ENCODE measurements at places on chromosomes 5 and 9.

GRCh38 chr9:6925836-6926235 lies 168.1 kb downstream of the KDM4C start:
- peak; percentile 83 for DNase-seq

GRCh38 chr9:70043689-70044489 lies at the start of gene MAMDC2:
TSS of gene MAMDC2 (plus strand) at chr9:70043848. CDS start at chr9:70044198, 350 bp downstream.
- DNase-seq = no peak

DNA sequence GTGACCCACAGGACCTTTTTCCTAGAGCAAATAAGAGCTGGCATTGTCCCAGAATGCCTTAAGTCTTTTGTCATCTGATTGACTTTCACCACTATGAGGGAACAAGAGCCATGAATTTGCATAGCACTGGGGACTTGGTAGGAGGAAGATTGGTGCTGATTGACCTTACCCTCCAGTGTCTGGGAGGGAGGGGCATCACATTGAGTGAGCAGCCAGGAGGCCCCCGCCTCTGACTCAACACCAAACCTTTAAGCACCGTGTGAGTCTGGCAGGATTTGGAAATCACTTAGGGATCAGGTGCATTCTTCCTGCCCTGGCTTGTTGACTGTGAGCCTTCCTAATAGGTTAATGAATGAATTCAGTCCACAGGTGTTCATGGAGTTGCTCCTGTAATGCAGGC lies 40.7 kb downstream of the WNK2 start:
- DNase-seq = no peak

DNA sequence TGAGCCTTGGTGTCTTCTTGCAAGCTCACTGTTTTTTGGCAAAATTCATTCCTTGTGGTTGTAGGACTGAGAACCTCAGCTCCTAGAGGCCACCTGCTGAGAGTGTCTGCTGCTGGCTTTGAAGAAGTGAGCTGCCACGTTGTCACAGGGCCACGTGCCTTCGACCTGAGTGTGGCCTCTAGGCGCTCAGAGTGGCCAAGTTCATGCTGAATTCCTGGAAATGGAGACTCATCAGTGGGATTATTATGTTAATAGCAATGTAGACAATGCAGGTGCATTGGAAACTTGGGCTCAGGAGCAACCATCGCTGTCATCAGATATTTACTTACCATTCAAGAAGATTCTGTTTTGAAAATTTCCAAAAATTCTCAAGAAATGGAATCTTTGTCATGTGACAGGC lies 52.5 kb downstream of the GALNT12 start:
- no peak for DNase-seq

DNA sequence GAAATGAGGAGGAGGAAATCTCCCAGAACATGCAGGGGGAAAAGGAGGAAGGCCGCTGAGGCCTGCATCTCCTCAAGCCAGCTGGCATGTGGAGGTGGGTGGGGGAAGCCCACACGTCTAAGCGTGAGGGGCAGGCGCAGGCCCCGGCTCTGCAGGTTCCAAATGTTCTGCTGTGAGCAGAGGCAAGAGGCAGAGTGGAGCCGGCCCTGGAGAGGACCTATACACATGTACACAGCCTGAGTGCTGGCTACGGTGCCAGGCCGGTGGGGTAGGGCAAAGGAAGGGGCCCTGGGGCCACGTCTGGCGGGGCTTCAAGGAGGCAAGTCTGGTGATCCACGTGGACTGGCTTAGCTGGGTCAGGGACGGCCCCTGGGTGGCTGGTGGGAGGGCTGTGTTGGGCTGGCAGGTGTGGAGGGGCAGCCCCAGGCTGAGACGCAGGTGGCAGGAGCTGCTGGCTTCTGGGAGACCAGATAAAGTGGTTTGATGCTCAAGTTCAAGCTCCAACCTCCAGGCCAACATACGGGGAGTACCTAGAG lies 26.4 kb downstream of the LPCAT1 start:
- DNase-seq = no peak

GRCh38 chr5:73901455-73901854 lies 275.5 kb downstream of the ARHGEF28 start:
- DNase-seq = peak; percentile 35

DNA sequence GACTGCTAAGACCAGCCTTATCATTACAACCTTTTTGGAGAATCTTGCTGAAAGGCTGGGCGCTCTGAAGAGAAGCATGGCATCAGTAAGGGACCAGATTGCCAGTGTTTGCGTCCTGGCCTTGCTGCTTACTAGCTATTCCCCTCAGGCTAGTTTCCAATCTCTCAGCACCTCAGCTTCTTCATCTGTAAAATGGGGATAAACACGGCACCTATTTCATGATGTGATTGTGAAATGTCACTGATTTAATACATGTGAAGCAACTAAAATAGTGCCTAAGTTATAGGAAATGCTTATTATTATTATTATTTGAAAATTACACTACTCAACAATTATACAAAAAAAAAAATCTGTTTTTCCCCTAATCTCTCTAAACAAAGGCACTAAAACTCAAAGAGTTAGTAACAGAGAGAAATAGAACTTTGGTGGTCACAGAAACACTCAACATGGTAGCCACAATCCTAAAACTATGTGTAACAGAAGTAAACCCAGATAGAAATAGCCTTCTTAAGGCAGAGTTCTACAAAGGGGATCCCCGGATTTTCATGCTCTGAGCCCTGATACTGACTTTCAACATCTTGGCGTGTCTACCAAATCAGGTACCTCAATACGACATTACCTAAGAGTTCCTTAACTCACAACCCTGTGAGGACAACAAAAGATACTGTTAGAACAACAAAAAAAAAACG lies 62.0 kb downstream of the ENC1 start:
- no peak for DNase-seq

DNA sequence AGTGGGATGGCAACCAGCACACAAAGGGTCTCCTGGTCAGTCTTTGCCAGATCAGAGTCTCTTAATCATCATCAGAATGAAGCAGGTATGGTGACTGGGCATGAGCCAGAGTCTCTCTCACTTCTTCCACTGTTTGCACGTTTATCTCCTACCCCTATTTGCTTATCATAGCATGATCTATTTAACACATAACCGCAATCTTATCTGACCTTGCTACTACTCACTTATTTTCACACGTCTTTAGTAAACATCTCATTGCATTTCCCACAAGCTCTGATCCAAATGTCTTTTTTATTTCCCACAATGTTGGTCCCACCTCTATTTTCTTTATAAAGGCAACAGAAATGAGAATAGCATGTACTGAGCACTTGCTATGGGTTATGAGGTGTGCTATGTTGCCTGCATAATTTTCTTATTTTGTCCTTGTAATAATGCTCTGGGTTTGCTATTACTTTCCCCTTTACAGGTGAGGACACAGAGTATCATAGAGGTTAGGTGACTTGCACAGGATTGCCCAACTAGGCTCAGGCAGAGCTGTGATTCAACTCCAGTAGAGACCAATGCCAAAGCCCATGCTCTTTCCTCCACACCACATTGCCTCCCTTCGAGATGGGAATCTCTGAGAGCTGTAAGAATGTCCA lies 39.7 kb upstream of the IL7R start:
- DNase-seq = no peak

DNA sequence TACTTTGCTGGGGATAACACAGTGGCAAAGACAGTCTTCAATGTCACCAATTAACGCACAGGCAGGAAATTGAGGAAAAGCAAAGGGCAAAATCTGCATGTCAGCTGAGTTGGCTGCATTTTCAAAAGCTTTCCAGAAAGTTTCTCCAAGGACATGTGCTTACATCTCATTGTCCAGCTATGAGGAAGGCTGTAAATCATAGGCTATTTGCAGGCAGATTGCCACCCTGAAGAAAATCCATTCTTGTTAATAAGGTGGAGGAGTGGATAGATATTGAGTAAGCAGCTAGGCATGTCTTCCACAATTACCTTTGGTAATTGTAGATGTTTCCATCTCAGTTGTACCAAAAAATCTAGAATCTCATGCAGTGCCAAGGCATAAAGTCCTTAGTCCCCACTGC lies 278.0 kb upstream of the NUDT12 start:
- no peak for DNase-seq
